Suppressor macrophage treated with lipopolysaccharide for 4 hours (primary cell): ENCODE measurements at places on chromosomes 5 and 9.

DNA sequence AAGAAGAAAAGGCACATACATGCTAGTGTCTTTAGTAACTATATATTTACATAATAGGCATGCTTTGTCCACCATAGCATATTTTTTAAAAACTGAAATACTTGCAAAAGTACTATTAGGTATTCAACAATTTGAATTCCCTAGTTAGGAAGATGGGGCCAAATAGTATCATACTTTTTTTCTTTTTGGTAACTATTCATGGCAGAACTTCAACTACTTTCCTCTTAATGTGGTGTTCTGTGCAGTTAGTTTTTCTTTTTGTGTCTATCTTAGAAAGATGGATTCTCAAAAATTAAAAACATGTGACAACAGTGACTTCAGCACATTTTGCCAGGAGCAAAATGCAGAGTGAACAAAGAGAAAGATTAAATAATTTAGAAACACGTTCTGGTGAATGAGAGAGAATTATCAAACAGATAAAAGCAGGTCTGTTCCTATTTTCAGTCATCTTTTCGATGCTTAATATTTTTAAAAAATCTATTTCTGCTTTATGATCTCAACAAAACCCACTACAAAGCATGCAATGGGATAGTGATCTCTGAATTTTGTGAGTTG lies 341.1 kb downstream of the ARL15 start:
- no peak for DNase-seq

- no peak for DNase-seq
Measured at GRCh38 chr9:38356851-38357250, 35.7 kb upstream of the ALDH1B1 start.

GRCh38 chr9:34556949-34557348 lies 32.6 kb downstream of the CNTFR start:
- no peak for DNase-seq

GRCh38 chr9:137316012-137316981 lies 14.2 kb upstream of the NRARP start:
- DNase-seq = peak; percentile 53

- DNase-seq = no peak
Measured at GRCh38 chr9:131100445-131100844, 4.1 kb downstream of the AIF1L start.

DNA sequence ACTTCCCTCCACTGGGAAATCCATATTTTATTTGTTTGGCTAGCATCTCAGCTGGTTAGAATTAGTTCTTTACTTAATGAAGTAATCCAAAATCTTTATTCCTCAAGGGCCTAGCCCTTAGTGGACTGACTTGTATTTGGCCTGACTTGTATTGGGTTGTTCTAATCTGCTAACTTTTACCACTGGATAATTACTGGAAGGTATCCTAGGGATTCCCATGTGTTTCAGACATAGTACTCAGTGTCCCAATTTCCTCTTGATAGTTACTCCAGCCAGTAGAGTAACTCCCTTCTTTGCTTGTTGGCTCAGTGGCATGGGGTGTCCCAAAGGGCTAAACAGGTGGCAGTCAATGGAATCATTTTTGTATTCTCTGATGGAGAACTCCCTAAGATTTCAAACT lies 156.0 kb downstream of the DCP2 start:
- no peak for DNase-seq

GRCh38 chr5:171673328-171673727 lies 112.3 kb upstream of the SMIM23 start:
- DNase-seq = no peak

GRCh38 chr5:160293901-160294561 lies 18.3 kb downstream of the CCNJL start:
- DNase-seq = no peak

- no peak for DNase-seq
Measured at GRCh38 chr9:26261503-26262330, 583.5 kb upstream of the TUSC1 start.
